Esophagus muscularis mucosa (tissue), 4 donors: ENCODE measurements at places on chromosomes 7 and 10.

- no peak for DNase-seq
- no peak overlapping the region for H3K27ac ChIP-seq
- H3K36me3 ChIP-seq, result no peaks in the 10 kb centered on the region
- H3K27me3 ChIP-seq, result no peaks in the 10 kb centered on the region
These were observed 37.8 kb upstream of the IMMP2L start for GRCh38 chr7:111600091-111600490.

DNA sequence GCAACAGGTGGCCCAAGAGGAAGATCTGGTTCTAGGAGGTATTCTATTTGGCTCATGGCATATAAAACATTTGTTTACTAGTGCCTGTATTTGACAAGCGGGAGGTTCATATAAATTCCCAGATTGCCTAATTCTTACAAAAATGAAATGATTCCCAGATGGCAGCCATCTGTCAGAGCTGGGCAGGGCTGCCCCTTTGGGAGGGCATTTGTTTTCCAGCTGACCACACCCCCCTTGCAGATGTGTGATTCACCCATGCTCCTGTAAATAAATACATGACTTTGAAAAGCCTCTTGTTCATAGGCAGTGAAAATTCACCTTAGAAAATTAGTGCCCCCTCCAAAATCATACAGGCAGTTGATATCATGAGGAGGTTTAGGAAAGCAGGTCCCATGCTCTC lies 8.6 kb downstream of the VWC2 start:
- no peak for DNase-seq
- no peaks in the 10 kb centered on the region for H3K36me3 ChIP-seq
- H3K27me3 ChIP-seq, result no peaks in the 10 kb centered on the region
- peaks cover 9% of the 10 kb centered on the region for H3K4me1 ChIP-seq
- no peak overlapping the region for H3K4me3 ChIP-seq

GRCh38 chr10:45555795-45556194 lies 116.8 kb downstream of the ZFAND4 start:
- H3K36me3 ChIP-seq, result no peaks in the 10 kb centered on the region
- no peaks in the 10 kb centered on the region for H3K27me3 ChIP-seq
- no peaks in the 10 kb centered on the region for H3K4me1 ChIP-seq
- H3K4me3 ChIP-seq, result no peak overlapping the region

DNA sequence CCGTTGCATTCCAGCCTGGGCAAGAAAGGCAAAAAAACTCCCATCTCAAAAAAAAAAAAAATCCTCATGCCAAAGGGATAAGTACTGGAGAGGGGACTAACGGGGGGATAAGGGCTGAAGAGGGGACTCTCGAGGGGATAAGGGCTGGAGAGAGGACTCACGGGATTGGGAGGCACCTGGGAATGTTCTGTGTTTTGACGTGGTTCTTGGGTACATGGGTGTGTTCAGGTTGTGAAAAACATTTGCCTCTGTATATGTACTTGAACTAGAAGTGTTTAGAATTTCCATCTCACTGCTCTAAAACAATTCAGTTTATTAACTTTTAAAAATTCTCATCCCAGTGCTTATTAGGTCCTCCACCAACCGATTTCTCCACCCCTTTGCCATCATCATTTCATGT lies 4.5 kb downstream of the FKBP6 start:
- no peak overlapping the region for H3K4me3 ChIP-seq
- no peaks in the 10 kb centered on the region for H3K27me3 ChIP-seq
- DNase-seq, result no peak
- H3K27ac ChIP-seq, result no peak overlapping the region
- H3K4me1 ChIP-seq, result no peaks in the 10 kb centered on the region
- H3K36me3 ChIP-seq, result no peaks in the 10 kb centered on the region

DNA sequence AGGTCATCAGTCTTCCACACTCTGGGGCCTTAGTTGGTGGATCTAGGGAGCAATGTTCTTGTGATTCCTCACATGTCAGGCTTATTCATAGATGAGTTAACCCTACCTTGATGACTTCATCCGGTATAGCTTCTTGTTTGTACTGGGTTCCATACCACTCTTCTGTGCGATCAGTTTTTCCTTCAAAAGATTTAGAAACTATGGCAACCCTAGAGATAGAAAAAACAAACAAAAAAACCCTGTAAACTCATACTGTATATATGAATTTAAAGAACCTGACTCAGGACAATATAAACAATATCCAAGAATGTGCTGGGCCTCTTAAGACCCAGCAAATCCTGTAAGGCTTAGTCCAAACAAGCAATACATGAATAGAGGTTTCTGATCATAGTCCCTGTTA lies 83.5 kb downstream of the IDE start:
- H3K36me3 ChIP-seq, result peaks cover 33% of the 10 kb centered on the region
- no peaks in the 10 kb centered on the region for H3K4me1 ChIP-seq
- no peak overlapping the region for H3K4me3 ChIP-seq
- no peak for DNase-seq
- H3K27ac ChIP-seq, result no peak overlapping the region
- no peaks in the 10 kb centered on the region for H3K27me3 ChIP-seq

DNA sequence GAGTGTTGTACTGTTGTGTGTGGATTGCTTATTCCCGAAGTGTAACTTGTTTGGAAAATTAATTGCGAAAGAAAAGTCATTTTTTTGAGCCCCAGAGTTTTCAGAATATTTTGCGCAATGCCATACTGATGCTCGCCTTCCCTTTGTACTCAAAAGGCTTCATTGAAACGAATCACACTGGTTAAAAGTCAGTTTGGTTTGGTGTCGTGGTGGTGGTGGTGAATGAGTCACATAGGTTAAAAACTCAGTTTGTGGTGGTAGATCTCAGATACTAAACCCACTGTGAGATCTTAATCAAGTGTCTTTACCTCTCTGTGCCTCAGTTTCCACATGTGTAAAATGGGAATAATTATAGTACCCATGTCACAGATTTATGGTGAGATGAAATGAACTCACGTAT lies 61.1 kb upstream of the IL6 start:
- no peaks in the 10 kb centered on the region for H3K27me3 ChIP-seq
- H3K4me3 ChIP-seq, result no peak overlapping the region
- no peak for DNase-seq
- H3K36me3 ChIP-seq, result no peaks in the 10 kb centered on the region
- no peak overlapping the region for H3K27ac ChIP-seq

GRCh38 chr7:70710011-70710480 lies 421.9 kb upstream of the GALNT17 start:
- H3K4me3 ChIP-seq, result no peak overlapping the region
- DNase-seq, result no peak
- H3K27ac ChIP-seq, result no peak overlapping the region
- H3K36me3 ChIP-seq, result no peaks in the 10 kb centered on the region
- H3K4me1 ChIP-seq, result peaks cover 58% of the 10 kb centered on the region
- no peaks in the 10 kb centered on the region for H3K27me3 ChIP-seq
